ENCODE measurements at places on chromosomes 2 and 18. TPM values are rescaled to one million over a fixed set of nuclear protein-coding genes. Genes with fewer than 3 reads are reported as not detected.

ADAM23 gene
- polyA plus RNA-seq, result 8.2 TPM

GULP1 gene
- 18.3 TPM for polyA plus RNA-seq

NTSR2 gene
- polyA plus RNA-seq, result not detected

FEV gene
- 0.58 TPM for polyA plus RNA-seq

SPP2 gene
- not detected for polyA plus RNA-seq

LDLRAD4 gene
- 8.0 TPM for polyA plus RNA-seq

SEMA4C gene
- polyA plus RNA-seq, result 38.8 TPM

SKA1 gene
- 2.7 TPM for polyA plus RNA-seq

CPLX4 gene
- not detected for polyA plus RNA-seq

CFAP210 gene
- not detected for polyA plus RNA-seq

HOXD4 gene
- 8.2 TPM for polyA plus RNA-seq

HOXD9 gene
- 10.5 TPM for polyA plus RNA-seq

GAL3ST2 gene
- not detected for polyA plus RNA-seq

CPO gene
- polyA plus RNA-seq, result 0.37 TPM

HRH4 gene
- polyA plus RNA-seq, result 0.06 TPM

CHRNG gene
- 167 TPM for polyA plus RNA-seq

GREB1 gene
- polyA plus RNA-seq, result 13.8 TPM

ENOSF1 gene
- 30.8 TPM for polyA plus RNA-seq

VWA3B gene
- polyA plus RNA-seq, result 1.0 TPM

CD28 gene
- polyA plus RNA-seq, result 6.0 TPM

GPR45 gene
- polyA plus RNA-seq, result not detected

GKN2 gene
- polyA plus RNA-seq, result not detected

METTL8 gene
- 9.7 TPM for polyA plus RNA-seq

LIMS2 gene
- polyA plus RNA-seq, result 52.6 TPM

MEP1B gene
- not detected for polyA plus RNA-seq

TCF7L1 gene
- 36.3 TPM for polyA plus RNA-seq

DTNA gene
- 94.7 TPM for polyA plus RNA-seq

MAPK4 gene
- polyA plus RNA-seq, result 9.7 TPM

ONECUT2 gene
- polyA plus RNA-seq, result 0.79 TPM

CNGA3 gene
- polyA plus RNA-seq, result 0.57 TPM

RTP5 gene
- not detected for polyA plus RNA-seq

NYAP2 gene
- polyA plus RNA-seq, result 0.59 TPM

FAM237A gene
- not detected for polyA plus RNA-seq

CFC1 gene
- polyA plus RNA-seq, result not detected

AQP12B gene
- 1.6 TPM for polyA plus RNA-seq

KATNAL2 gene
- polyA plus RNA-seq, result 12.8 TPM

NRBP1 gene
- 115 TPM for polyA plus RNA-seq

RNF125 gene
- polyA plus RNA-seq, result 16.0 TPM

GKN1 gene
- 0.25 TPM for polyA plus RNA-seq

OXER1 gene
- polyA plus RNA-seq, result 7.0 TPM

IDH1 gene
- 34.2 TPM for polyA plus RNA-seq

CLEC4F gene
- polyA plus RNA-seq, result 0.36 TPM

CCDC178 gene
- 0.36 TPM for polyA plus RNA-seq

LRATD1 gene
- polyA plus RNA-seq, result 12.0 TPM

NXPH2 gene
- polyA plus RNA-seq, result 13.4 TPM

TWIST2 gene
- 7.3 TPM for polyA plus RNA-seq

GLB1L gene
- polyA plus RNA-seq, result 4.4 TPM

RESP18 gene
- not detected for polyA plus RNA-seq
